ENCODE measurements at places on chromosomes 5 and 9. TPM values are rescaled to one million over a fixed set of nuclear protein-coding genes. Genes with fewer than 3 reads are reported as not detected.

EFNA5 gene
- 59.3 TPM for total RNA-seq

SMIM27 gene
- total RNA-seq: 9.4 TPM

ENDOG gene
- 17.8 TPM for total RNA-seq

TYRP1 gene
- total RNA-seq: 0.26 TPM

CCDC152 gene
- 1.2 TPM for total RNA-seq

Measured in astrocyte (in vitro differentiated cells and primary cell).